ENCODE measurements at places on chromosomes 2 and 18. TPM values are rescaled to one million over a fixed set of nuclear protein-coding genes. Genes with fewer than 3 reads are reported as not detected.

- no peak for DNase-seq
These were observed 230.4 kb downstream of the CMPK2 start for GRCh38 chr2:6635296-6635695.

DNA sequence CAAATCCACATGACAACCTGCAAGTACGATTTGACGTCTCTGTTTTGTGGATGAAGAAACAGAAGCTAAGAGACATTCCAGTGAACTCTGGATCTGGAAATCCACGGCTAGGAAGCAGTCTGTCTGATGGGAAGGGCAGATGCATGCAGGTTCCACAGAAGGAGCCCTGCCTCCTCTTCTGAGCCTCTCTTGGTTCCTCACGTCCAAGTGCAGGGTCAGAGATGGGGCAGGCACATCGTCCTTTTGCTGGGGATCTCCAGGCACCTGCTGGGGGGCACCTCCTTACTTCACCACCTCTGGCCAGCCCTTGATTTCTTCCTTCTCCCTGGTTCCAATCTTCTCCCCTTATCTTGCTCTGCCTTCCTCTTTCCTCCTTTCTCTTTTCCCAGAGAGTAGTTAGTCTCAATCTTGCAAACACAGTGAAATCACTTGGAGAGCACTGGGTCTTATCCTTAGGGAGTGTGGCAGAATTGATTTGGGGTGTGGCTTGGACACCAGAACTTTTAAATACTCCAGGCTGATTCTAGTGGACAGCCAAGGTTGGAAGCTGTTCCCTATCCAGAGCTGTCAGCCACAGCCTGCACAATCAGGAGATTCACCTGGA lies 137.8 kb downstream of the BCL2 start:
- no peak for DNase-seq

DNA sequence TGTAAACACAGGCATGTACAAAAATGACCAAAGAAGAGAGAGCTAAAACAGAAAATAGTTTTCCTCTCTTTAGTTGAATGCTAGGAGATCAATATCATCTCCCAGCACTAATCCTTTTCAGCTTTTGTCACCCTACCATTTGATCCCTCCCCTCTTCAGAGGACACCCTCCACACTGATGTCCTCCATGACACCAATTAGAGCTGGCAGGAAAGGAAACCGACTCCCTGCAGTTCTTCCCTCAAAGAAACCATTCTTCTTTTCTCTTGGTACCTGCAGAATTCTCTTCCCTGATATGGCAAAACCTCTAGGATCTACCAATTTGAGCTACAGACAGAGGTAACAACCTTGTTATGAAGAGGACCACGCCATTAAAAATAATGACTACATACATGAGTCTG lies 5.3 kb downstream of the EPB41L3 start:
- DNase-seq, result no peak

GRCh38 chr2:10629819-10630532 lies 59.8 kb downstream of the NOL10 start:
- DNase-seq, result no peak

GRCh38 chr2:170587922-170588321 lies 127.2 kb upstream of the SP5 start:
- no peak for DNase-seq

GRCh38 chr18:23056315-23056714 lies 79.0 kb upstream of the CABLES1 start:
- no peak for DNase-seq

DNA sequence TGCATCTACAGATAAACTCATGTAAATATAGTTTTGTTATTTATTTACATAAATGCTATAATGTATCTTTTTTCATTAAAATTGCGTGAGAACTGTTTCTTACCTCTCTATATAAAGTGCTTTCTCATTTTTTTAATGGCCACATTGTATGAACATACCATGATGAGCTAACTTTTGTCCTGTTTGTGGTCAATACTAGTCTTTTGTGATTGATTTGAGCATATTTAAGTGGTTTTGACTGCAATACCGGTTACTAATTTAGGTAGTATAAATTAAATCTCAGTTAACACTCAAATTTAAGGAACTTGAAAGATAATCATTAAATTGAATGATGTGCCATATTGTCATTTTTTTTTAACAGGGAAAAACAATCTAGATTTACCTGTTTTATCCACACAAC lies 108.2 kb downstream of the HAUS1 start:
- DNase-seq, result no peak

DNA sequence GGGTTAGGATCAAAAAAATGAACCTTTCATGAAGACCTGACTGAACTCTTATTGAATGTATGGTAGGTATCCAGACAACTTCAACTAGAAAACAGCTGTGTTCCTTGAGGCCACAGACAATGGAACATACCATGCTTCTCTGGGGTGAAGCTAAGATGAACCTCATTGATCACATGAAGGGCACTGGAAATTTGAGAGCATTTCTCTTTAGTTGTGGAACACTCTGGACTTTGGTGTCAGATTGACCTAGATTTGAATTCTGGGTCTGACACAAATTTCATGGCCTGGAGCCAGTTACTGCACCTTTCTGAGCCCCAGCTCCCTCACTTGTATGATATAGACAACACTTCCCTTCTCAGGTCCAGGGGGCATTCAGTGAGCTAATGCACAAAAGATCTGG lies 411.2 kb upstream of the ID2 start:
- no peak for DNase-seq

GRCh38 chr2:3299703-3300102 lies 77.9 kb downstream of the EIPR1 start:
- DNase-seq, result no peak

- no peak for DNase-seq
These were observed 56.5 kb downstream of the TMEM18 start for GRCh38 chr2:620471-621302.

DNA sequence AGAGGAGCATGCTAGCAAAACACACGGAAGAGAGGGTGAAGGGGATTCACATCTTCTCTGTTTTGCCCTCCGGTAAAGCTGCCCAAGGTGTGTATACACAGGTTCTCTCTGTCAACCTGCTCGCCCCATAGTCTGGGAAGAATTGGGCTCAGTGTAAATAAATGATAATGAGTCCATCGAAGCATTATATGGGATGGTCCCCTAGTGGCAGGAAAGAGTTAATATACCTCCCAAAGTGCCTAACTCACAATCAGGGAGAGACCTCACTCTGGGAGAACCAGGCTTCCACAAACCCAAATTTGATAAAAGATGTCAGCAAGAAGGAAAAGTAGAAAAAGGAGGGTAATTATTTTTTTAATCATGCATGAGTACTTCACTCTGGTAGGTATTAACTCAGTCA lies 262.2 kb upstream of the ZNF521 start:
- DNase-seq, result no peak

DNA sequence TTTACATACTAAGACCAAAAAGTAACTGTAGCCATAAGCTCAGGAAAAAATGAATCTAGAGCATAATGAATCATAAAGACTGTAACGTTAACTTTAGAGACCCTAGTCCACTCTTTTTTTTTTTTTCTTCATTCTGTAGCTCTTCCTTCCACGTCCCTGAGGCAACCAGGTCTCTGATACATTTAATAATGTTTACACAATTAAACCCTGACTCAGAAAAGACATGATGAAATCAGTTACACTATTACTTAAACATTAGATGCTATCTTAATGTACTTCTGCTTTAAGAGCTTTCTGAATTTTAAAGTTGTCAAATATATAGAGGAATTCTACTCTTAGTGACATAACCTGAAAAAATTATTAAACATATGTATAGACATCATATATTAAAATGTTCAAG lies 1121.5 kb upstream of the DDX18 start:
- DNase-seq, result no peak

DNA sequence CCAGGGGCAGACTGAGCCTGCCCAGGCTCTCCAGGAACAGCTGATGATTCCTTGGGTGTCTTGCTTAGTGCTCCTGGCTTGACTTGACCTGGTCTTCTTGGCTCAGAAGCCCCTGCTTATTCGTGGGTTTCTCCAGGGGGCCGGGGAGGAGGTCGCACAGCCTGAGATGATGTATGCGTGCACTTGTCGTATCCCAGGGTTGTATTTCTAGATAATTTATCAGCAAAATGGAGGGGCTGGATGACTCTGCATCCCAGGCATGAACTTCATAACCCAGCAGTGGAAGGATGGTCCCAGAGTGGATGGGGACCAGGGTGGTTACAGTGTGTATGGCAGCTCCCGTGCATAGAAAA lies 25.2 kb downstream of the IMPA2 start:
- no peak for DNase-seq

DNA sequence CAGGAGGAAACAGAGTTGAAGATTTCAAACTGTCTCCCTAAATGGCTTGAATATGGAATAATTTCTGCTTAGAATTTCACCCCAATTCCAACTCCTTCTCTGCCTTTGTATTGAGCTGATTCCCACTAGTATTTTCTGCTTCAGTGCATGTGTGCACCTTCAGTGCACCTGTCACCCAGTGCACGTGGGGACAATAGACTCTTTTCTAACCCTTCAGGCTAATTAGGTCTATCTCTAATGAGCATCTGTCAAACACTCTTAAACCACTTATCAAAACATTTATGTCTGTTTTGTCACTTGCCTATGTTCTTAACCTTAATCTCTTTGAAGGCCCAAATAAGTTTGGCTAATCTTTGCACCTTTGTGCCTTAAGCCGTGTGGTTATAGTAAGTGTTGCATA lies 232.0 kb upstream of the NETO1 start:
- no peak for DNase-seq

DNA sequence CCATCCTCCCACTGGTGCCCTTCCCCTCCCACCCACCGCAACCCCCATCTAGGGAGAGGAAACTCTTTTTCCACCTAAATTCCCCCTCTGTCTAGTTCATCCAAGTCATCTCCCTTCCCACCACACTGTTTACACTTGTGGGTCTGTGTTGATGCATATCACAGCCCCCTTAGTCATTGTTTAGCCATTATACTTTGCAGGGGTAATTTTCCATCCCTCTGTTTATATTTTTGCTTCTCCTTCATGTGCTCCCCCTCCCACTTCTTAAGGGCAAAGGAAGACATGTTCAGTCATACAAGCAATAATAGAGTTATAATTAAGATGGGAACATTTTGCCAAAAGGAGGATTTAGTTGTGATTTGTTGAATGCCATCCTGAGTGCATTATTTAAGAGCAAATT lies 187.8 kb upstream of the TNP1 start:
- no peak for DNase-seq

DNA sequence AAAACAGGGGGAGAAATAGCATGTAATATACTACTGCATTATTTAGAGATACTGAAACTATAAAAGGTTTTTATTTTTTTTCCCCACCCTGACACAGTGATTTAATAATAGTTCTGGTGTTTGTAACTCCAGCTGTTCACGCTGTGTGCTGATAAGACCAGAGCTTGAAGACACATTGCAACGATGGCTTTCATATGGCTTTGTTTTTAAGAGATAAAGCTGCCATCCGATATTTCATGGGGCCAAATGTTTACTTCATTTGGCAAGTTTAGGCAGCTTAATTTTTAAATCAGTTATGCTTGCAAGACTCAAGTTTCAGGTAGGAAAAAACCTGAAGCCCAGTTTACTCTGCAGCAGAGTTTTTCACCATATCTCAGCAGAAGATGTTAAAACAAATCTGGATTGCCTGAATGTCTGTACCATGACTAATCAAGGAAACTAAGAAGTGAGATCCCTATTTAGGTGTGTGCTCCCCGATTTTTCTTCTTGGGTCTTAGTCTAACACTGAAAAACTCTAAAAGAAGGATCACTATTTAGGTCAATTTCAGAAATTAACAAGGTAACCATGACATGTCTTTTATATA lies 508.6 kb downstream of the PARD3B start:
- no peak for DNase-seq

GRCh38 chr2:235937087-235937486 lies 231.1 kb downstream of the GBX2 start:
- no peak for DNase-seq

DNA sequence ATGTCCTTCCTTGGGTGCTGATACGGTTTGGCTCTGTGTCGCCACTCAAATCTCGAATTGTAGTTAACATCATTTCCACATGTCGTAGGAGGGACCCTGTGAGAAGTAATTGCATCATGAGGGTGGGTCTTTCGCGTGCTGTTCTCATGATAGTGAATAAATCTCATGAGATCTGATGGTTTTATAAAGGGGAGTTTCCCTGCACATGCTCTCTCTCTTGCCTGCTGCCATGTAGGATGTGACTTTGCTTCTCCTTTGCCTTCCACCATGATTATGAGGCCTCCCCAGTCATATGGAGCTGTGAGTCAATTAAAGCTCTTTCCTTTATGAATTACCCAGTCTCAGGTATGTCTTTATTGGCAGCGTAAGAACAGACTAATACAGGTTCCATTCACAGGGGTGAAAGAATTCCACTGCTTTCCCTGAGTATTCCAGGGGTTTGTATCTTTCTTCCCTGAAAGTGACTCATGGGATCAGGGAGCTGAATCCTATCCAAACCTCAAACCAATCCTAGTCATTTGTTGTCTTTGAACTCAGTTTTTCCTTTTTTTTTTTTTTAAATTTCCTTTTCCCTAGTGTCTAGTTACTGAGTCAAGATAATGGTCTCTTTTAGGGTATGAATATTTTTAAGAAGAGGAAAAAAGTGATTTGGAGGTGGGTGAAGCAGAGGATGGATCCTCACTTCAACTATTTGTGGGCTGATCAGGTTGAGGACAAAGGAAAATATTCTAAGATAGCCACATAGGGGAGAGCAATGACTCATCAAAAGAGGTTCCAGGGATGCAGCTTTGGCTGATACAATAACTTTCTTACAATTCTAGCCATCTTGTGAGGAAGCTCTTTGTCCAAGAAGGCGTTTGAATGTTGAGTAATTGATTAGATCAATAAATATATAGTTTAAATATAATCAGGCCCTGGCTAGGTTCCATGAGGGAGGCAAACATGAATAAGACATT lies 19.5 kb upstream of the KCNE4 start:
- DNase-seq, result no peak

- no peak for DNase-seq
These were observed 724.5 kb downstream of the EPHA4 start for GRCh38 chr2:220847589-220847988.

- DNase-seq, result no peak
These were observed 116.1 kb upstream of the LRRTM1 start for GRCh38 chr2:80420530-80421208.

GRCh38 chr18:13440277-13441248 lies 222.0 kb downstream of the LDLRAD4 start:
- no peak for DNase-seq

- no peak for DNase-seq
These were observed 4.5 kb downstream of the HOXD8 start for GRCh38 chr2:176134035-176134434.

The ACTG2 gene
- total RNA-seq, result not detected

The KCNS3 gene
- total RNA-seq, result 0.05 TPM

The SP5 gene
- total RNA-seq, result 12.8 TPM

The ABCG5 gene
- total RNA-seq, result not detected

The GPR17 gene
- total RNA-seq, result 0.64 TPM

The ANKRD30B gene
- total RNA-seq, result 0.03 TPM

The CD207 gene
- total RNA-seq, result not detected

The ALPI gene
- not detected for total RNA-seq

The BCL11A gene
- not detected for total RNA-seq

The APCDD1 gene
- total RNA-seq, result not detected

The POTEI gene
- total RNA-seq, result 0.08 TPM

The RAD51AP2 gene
- total RNA-seq, result not detected

The GPR45 gene
- total RNA-seq, result not detected

The SLC5A7 gene
- total RNA-seq, result not detected

The UXS1 gene
- total RNA-seq, result 32.3 TPM

The TMEM131 gene
- 14.1 TPM for total RNA-seq

The CD8B gene
- not detected for total RNA-seq

The NT5C1B gene
- total RNA-seq, result not detected

The VWA3B gene
- not detected for total RNA-seq

The MROH2A gene
- total RNA-seq, result 2.4 TPM

The C1GALT1C1L gene
- total RNA-seq, result 1.4 TPM

Data from HT-29 (cell line).